ENCODE measurements at places on chromosomes 4 and X.
A peak's percentile ranks its signal among the peaks of the same experiment; 100 is the strongest.

DNA sequence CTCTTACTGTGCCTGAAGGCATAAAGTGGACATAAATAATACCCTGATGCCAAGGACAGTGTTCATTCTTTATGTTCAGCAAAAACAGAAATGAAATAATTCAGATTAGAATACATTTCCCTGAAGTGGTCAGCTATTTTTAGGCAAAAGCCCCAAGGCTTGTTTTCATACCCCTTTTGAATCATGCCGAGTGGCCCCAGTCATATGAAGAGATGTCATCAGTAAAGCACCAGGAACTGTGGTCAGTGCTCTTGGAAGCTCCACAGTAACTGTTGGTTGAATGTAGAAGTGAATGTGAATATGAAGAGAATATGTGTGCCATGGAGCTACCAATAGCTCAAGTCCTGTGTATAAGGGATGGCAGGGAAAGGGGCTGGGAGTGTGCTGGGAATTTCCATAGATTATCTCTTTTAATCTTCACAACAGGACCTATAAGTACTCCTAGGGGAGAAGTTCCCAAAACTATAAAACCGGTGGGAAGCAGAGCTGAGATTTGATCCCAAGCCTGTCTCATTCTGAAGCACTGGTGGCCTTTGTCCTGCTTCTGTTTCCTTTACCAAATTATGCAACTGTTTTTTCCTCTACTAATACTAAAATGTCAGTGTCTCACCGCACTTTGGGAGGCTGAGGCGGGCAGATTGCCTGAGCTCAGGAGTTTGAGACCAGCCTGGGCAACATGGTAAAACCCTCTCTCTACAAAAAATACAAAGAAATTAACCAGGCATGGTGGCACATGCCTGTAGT lies 52.6 kb downstream of the FNIP2 start:
- no peak for DNase-seq

DNA sequence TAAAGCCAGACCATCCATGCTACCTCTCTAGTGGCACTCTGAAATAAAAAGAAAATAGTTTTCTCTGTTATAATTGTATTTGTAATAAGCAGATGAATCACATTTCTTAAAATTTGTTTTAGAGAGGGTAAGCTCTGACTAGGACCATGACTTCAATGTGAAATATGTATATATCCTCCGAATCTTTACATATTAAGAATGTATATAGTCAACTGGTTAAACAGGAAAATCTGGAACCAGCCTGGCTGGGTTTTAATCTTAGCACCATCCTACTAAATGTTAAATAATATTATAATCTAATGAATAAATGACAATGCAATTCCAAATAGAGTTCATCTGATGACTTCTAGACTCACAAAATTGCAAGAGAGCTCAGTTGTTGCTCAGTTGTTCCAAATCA lies 1.5 kb downstream of the FGB start:
- no peak for DNase-seq

DNA sequence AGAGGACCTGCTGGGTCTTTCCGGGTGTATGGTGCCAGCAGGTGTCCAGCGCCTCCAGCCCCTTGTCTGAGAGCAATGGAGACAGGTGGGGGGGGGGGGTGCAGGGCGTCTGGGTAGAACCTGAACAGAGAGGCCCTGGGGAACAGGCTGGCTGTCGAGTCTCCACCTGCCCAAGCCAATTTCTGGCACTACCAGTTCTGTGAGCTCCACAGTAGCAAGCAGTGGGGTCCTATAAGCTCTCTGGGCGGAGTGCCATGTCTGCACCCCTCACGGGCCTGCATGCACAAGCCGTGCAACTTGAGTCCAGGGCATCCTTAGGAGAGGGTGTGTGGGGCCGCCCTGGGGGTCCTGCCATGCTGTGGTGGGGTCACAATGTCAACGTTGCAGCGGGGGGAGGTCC lies 10.1 kb upstream of the FGFR3 start:
- no peak for DNase-seq

GRCh38 chr4:98466868-98467599 lies 191.4 kb downstream of the TSPAN5 start:
- no peak for DNase-seq

DNA sequence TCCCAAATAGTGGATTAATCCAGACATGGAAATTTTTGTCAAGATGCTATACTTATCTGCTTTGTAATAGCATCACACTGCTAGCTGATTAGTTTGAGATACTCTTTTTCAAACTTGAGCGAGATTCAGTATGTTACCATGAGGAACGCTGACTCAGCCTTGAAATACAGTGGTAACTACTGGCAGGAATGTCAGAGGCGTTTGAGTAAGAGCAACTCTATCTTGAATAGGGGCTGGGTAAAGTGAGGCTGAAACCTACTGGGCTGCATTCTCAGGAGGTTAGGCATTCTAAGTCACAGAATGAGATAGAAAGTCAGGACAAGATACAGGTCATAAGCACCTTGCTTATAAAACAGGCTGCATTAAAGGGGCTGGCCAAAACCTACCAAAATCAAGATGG lies 2519.6 kb downstream of the ARAP2 start:
- no peak for DNase-seq

- peak; percentile 80 for DNase-seq
These were observed 3.3 kb downstream of the XPNPEP2 start for GRCh38 chrX:129741880-129742758.

GRCh38 chrX:150680974-150681373 lies 12.2 kb upstream of the MTMR1 start:
- no peak for DNase-seq

GRCh38 chrX:18172970-18173369 lies 47.7 kb downstream of the BEND2 start:
- no peak for DNase-seq

GRCh38 chrX:155995321-155995875 lies 2.1 kb upstream of the IL9R start:
- no peak for DNase-seq

- peak; percentile 21 for DNase-seq
These were observed 117.2 kb downstream of the TEX13C start for GRCh38 chrX:125436855-125437254.

- peak; percentile 40 for DNase-seq
These were observed 54.7 kb downstream of the TMEM131L start for GRCh38 chr4:153520801-153521329.

- no peak for DNase-seq
These were observed 143.6 kb downstream of the RCHY1 start for GRCh38 chr4:75370576-75370975.

GRCh38 chr4:151567056-151567455 lies 158.1 kb downstream of the FHIP1A start:
- no peak for DNase-seq

- no peak for DNase-seq
These were observed 161.0 kb downstream of the PPP1R2C start for GRCh38 chrX:42616981-42617380.

GRCh38 chrX:41984628-41985027 lies 61.3 kb upstream of the CASK start:
- DNase-seq: no peak

DNA sequence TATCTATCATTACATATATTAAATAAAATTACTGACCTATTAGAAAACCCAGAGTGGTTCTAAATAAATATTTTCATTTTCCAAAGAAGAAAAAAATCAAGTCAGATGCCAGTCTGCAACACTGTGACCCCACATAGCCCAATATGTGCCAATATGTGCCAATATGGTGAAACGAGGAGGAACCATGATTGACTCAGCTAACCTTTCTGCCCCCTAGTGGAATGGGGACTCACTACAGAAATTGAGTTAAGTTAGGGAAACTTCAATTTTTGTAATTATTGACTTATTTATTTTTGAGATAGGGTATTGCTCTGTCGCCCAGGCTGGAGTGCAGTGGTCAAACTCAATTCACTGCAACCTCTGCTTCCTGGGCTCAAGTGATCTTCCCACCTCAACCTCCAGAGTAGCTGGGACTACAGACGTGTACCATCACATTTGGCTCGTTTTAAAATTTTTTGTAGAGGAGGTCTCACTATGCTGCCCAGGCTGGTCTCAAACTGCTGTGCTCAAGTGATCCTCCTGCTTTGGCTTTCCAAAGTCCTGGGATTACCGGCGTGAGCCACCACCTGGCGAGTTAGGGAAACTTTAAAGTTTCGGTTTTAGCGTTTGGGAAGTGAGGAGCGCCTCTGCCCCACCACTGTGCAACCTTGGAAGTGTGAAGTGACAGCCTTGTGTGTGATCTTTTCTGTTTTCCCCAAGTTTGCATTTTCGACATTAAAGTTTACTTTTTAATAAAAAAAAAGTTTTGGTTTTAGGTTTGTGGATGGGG lies 116.8 kb upstream of the SHISA3 start:
- peak; percentile 4 for DNase-seq

DNA sequence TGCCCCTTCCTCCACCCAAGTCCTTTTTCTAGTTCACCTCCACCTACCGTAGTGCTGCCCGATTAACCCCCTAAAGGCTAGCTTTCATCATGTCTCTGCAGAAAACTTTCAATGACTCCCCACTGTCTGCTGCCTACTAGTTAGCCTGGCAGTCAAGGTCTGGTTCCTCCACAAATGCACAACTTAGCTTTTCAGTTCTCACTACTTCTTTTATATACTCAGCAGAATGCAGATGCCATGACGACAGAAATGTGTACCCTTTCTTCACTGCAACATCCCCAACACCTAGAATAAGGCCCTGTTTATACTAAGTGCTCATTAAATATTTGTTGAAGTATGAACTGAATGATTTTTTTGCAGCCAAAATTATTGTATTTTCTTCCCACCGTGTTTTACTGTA lies 30.9 kb upstream of the RASGEF1B start:
- DNase-seq: no peak
